ENCODE measurements at places on chromosomes 16 and 17.

- DNase-seq: no peak
Observed at GRCh38 chr16:309476-309875, 26.5 kb downstream of the PDIA2 start.

- no peak for DNase-seq
Observed at GRCh38 chr16:69520800-69521602, 44.8 kb upstream of the NFAT5 start.

DNA sequence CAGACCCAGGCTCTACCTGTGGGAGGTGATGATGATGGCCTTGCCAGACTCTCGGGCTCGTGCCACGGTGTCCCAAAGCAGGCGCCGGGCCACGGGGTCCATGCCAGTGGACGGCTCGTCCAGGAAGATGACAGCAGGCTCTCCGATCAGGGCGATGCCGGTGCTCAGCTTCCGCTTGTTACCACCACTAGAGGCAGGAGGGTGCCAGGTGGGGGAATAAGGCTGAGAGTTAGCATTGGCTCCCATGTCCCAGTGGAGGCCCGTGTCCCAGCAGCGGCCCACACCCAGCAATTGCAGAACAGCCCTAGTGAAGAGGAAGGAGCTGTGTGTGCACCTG is 10.3 kb upstream of the RNPS1 start:
- no peak for DNase-seq

- no peak for DNase-seq
Observed at GRCh38 chr17:1953831-1954230, 71.3 kb downstream of the RTN4RL1 start.

DNA sequence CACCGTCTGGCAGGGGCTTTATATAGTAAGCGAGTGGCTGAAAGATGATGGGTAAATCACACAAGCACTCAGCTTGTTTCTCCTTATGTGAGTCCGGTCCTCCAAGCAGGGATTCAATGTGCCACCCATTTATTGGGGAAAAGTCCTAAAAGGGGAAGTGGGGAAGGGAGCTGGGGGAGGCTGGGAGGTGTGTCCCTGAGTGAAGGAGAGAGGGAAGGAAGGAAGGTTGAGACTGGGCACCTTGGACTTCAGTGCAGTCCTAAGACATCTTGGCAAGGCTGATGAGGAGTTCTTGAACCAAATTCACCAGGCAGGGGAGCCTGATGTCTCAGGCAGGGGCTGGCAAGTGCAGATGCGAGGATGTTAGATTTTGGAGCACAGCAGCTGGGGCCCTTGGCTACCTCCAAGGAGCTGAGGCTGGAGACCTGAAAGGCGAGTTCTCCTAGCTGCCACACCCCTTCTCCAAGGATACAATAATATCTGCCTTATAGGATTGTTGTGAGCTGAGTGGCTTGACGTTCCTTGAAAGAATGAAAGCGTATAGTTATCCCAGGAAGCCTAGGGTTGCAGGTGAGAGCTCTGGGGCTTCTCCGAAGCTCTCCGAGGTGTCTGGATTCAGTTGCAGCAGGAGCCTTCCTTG is 23.0 kb upstream of the CYLD start:
- no peak for DNase-seq

- no peak for DNase-seq
Observed at GRCh38 chr16:84957792-84958191, 53.5 kb downstream of the ZDHHC7 start.

- no peak for DNase-seq
Observed at GRCh38 chr16:15440852-15441251, 6.5 kb downstream of the BMERB1 start.

DNA sequence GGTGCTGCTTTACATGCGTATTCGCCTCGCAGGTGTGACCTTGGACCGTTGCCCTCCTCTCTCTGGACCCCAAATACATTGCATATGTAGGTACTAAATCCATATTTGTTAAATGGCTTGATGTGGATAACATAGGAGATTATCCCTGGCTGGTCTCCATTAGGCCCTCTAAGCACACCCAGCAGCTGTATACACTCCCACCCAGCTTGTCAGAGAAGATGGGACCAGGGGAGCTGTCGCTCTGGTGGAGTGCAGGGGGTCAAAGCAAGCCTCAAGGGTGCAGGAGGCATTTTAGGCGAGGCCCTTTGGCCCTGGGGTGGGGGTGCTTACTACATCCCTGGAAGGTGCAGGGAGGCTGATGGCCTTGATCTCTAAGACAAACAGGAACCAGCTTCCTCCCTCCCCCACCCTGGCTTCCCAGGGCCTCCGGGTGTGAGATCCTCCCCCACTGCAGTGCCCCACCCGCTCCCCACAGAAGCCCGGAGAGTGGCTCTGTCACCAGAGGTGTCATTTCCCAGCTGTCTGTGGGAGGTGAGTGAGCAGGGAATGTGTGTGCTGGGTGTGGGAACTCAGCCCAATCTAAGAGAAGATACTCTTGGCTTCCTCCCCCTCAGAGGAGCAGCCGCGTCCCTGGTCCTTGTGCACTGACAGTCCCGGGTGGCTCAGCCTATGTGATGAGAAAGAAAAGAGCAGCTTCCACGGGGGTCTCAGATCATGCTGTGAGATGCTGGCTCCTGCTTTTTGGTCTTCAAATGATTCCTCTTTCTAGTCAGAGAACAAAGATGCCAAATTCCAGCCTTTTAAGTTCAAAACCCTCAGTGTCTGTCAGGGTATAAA is 1.4 kb upstream of the VAMP2 start:
- DNase-seq: peak; percentile 82

- DNase-seq: no peak
Observed at GRCh38 chr17:47199627-47200324, 9.4 kb upstream of the MYL4 start.

DNA sequence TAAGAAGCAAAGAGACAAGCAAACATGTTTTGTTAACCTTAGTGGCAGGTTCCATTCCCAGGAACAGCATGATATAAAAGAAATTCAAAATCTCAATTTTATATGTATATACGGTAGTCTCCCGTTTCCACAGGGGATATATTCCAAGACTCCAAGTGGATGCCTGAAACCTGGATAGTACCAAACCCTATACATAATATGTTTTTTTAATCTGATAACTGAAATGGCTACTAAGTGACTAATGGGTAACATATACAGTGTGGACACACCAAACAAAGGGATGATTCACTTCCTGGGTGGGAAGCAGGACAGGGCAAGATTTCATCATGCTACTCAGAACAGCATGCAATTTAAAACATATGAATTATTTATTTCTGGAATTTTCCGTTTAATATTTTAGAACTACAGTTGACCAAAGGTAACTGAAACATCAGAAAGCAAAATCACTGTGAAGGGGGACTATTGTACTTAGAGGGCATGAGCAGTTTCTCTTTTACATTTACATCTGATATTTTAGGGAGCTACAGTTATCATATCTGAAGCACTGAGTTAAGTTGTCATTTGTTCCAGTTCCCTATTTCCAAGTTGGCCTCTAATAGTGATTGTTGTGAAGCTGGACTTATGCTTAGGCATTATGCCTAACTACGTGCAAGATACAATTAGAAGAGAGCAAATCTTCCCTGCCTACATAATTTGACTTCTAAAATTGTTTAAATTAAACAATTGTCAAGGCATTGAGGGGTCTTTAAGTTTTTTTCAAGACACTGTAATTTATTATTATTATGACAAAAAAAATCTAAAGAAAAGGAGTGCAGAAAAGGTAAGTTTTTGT is 34.1 kb upstream of the ABCA6 start:
- DNase-seq: peak; percentile 36

DNA sequence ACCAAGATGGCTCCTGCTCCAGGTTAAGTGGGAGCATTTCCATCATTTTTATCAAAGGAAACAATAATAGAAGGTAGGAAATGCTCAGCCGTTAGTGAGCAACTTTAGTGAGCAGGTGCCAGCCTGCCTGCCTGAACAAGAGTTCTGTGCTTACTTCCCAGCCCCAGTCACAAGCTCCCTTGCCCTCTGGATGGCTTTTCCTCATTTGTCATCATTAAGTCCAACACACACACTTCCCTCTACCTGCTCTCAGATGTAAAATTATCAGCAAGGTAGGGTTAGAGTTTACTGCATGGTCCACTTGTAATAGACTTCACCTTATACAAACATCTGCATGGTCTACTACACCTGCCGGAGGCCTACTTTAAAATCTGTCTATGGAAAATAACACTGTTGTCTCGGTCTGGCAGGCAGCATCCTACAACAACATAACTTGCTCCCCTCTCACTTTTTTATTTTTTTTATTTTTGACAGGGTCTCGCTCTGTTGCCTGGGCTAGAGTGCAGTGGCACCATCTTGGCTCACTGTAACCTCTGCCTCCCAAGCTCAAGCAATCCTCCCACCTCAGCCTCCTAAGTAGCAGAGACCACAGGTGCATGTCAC is 12.7 kb downstream of the TEX2 start:
- no peak for DNase-seq

GRCh38 chr16:70476272-70477020 is 22.1 kb downstream of the FCSK start:
- no peak for DNase-seq

DNA sequence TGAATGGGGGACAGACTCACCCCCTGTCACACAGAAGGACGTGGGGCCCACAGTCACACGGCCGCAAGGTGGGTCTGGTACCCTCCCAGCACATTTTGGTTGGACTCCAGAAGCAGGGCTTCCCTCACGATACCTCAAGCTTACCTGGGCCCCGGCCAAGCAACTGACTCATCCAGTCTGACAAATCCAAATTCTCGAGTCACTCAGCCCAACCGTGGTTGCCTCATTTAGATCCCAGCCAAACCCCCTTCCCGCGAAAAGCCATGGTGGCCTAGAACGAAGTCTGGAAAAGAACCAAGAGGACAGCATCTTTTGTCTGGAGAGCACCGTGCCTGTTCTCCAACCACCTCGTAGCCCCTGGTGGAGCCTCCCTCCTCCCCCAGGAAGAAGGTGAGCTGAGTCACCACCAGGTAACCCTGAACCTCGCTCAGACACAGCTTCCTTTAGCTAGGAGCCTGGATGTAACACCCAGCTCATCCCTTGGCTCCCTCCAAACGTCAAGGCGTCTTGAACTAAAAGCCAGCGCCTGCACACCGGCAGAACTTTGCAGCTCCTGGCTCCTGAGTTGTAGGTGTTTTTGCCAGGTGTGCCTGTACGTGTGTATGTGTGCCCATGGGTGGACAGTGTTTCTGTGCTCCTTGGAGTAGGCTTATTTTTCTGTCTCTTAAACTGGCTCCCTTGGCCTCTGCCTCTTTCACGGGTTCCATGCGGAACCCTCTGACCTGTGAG is 78.9 kb downstream of the CMIP start:
- DNase-seq: no peak

- DNase-seq: no peak
Observed at GRCh38 chr16:20441191-20441590, 10.1 kb upstream of the ACSM2A start.

- peak; percentile 41 for DNase-seq
Observed at GRCh38 chr17:38893607-38894006, 23.7 kb downstream of the LASP1 start.

DNA sequence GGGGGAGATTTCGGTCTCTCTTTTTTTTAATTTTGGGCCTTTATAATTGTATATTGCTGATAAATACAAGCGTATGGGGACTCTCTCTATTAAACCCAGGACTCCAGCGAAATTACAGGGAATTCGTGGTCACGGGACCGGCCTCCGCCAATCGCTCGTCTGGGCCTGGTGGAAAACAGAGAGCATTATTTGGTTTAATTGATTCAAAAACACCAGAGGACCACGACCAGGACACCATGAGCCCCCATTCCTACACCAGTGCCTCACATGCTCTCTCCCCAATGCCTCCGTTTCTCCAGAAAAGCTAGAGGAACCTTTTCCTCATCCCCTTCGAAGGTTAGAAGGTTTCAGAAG is at the start of gene HOXB2:
Gene HOXB2 (minus strand): TSS at position 88 of the 354 bp plus-strand sequence. CDS start 198 bp downstream, outside the sequence.
- no peak for DNase-seq

DNA sequence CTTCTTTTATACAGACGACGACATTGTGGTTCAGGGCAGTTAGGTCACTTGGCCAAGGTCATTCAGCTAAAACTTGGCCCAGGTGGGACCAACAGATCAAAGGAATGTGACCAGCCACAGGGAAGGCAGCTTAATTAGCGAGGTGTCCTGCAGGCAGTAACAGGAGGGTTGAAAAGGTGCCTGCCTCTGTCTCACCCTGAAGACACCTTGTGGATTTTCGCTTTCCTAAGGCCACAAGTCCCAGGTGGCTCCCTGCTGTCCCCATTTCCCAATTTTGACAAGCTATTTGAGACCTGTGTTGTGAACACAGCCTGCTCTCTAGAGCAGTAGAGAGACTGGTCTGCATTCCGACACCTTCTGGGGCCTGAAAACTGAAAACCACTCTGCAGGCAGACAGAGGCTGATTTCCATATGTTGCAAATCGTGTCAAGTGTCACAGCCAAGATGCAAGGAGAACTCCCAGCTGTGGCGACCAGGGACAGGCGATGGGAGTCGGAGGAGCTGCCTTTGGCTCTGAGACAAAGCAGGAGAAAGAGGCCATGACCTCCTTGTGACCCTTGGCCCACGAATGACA is 593.1 kb upstream of the CDH5 start:
- DNase-seq: no peak

DNA sequence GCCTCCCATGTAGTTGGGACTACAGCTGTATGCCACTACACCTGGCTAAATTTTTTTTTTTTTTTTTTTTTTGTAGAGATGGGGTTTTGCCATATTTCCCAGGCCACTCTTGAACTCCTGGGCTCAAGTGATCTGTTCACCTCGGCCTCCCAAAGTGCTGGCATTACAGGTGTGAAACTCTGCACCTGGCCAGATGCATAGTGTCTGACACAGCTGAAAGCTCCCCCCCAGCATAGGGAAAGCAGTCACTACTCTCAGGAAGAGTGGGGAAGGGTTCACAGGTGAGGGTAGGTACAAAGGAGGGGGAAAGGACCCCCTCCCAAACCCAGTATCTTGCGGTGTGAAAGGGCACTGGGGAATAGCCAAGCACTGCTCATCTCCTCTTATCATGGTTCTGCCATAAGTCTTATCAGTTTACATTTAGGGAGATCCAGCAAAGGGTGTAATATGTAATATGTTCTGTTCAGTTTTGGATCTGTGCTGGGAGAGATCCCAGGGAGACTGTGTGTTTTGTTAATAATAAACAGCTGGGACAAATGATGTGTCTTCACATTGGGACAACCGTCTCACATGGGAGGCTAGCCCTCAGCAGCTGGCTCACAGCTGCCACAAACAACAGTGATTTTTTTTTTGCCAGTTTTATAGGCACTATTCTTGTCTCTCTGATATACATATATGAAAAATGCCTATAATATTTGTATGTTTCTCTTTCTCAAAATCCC is 6.8 kb upstream of the CAVIN1 start:
- no peak for DNase-seq

GRCh38 chr17:81400996-81401722 is 5.9 kb downstream of the BAHCC1 start:
- DNase-seq: no peak

DNA sequence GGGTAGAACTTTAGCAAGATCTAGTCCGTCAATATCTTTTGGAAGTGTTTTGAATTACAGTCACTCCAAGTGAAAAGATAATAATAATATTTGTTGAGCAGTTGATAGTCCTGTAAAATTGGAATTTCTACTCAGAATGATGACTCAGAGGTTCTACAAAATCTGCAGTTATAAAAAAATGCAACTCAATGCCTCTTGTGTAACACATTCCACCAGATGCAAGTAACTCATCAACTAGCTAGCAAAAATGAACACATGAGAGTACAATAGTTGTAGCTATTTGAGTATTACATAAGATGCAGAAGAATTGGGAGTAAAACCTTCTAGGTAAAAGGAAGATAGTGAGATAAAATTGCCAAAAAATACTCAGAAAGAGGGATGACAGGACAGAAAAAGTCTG is 177.2 kb downstream of the CDH8 start:
- no peak for DNase-seq

- no peak for DNase-seq
Observed at GRCh38 chr16:68091380-68092261, 6.5 kb downstream of the NFATC3 start.

All from CD4-positive, alpha-beta T cell treated with Interleukin-4 for 1 hour (primary cell).